ENCODE measurements at places on chromosomes 7 and 10.

GRCh38 chr7:45061806-45062425, 26.9 kb downstream of the NACAD start:
- DNase-seq: no peak

DNA sequence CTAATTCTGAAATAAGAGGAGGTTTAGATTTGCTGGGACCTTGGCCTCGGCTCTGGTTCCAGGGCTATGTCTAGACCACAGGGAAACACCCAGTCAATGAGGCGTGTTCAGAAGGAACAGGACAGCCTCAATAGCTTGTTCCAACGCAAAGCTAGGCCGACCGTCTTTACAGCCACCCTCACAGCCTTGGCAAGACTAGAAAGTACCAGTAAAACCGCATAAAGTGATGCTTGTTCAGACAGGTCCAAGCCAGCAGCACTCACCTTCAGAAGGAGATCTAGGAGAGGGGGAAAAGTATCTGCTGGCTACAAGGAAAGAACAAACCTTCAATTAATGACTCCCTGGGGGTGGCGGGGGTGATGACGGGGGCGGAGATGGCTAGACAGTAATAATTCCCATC, 50.1 kb upstream of the LMTK2 start:
- DNase-seq: no peak

DNA sequence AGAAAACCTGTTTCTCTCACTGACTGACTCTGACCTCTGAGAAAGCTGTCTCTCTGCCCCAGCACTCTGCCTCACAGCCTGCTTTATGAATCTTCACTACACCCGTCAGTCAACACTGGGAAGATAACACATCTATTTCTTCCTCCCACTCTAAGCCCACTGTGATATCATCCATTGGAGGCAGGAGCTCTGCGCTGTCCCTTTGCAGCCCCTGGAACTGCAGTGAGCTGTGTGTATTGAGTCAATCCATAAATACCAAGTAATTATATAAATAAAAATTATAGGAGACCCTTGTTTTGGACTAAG, 17.2 kb upstream of the FXYD4 start:
- DNase-seq: no peak

GRCh38 chr7:1858435-1859265, 188.6 kb downstream of the ELFN1 start:
- no peak for DNase-seq

- DNase-seq: no peak
Observed at GRCh38 chr10:49627644-49628247, 13.9 kb downstream of the CHAT start.

DNA sequence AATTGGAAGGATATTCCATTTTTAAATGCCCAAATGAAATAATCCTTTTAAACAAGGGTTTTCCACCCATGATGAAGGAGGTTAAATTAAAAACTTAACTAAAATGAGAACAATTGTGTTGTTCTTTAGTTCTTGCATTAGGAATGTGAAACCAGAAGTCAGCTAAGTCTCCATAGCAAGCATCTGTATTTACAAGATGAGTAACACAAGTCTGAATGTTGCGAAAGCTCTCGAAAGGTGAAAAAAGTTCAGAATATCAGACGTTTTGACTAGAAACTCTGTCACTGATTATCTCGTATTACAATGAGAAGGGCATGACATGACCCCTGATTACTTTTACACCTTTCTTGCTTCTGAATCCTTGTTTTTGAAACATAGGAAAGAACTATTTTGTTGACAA, 149.6 kb downstream of the BICC1 start:
- no peak for DNase-seq

GRCh38 chr7:43729924-43730248, 563 bp upstream of the COA1 start:
- DNase-seq: no peak

DNA sequence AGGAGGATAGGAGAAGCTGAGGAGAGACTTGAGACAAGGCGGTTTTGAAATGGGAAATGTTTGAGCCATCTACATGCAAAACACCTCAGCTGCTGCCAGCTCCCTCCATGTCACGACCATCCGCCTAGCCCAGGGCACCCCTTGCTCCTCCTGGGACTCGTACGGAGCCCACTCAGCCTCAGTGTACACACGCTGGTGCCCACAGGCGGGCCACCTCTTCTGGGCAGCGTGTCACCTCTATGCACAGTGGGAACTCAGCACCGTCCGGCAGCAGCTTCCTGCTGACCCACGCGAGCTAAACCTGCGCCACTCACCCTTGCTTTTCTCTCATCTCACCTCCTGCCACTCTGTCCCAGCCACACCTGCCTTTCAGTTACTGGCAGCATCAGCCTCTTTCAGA, 108.3 kb downstream of the GALNT11 start:
- no peak for DNase-seq

DNA sequence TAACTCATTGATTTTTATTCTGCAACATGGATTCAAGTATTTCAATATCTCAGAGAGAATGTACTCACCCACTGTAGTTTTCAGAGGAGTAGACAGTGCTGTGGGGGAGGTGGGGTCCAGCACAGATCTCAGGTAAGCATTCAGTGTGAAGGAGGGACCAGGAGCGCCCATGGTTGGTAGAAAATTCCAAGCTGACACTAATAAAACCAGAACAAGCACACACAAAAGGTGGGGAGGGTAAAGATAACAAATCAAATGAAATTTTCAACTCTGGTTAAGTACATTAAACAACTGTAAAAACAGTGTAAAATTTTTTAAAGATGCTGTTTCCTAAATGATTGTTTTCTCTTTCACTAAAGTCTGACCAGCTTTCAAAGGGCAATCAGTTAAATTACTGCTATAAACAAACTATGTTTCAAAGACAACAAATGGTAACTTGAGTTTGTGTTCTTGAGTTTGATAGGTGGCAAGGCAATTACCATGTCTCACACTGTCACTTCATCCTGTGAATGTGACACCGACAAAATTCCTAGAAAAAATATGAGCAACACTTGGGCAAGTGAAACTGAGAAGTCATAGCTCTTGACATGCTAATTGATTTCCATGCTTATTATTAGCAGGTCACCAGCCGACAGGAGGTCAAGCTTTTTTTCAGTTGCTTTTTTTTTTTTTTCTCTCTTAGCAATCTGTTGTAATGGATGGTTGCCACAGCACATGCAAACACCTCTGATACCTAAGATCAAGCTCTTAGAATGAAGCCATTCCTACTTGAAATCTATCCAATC, 205.8 kb upstream of the SLC26A5 start:
- no peak for DNase-seq

DNA sequence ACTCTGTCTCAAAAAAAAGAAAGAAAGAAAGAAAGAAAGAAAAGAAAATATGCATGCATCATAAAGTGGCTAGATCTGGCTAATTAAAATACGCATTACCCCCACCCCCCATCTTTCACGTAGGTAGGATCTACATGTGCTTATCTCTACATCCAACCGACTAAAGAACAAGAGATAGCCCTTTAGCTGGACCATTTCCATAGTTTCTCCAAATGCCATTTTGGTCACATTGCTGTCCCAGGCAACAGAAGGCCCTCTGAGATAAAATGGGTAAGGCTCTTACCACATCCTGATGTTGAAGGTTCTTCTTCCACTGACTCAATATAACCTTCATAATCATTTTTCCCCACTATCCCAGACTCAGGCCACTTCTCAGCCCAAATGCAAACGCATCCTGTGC, 31.5 kb downstream of the PIK3AP1 start:
- DNase-seq: no peak

Measured in stimulated activated CD4-positive, alpha-beta T cell treated with anti-CD3 and anti-CD28 coated beads, Interleukin-12 subunit alpha, Interleukin-12 subunit beta, amount 100 ng/mL, for 48 hours (primary cell).